Stimulated activated CD4-positive, alpha-beta T cell treated with anti-CD3 and anti-CD28 coated beads, Interleukin-1b, Interleukin-23, amount 100 ng/mL, for 1 hour (primary cell): ENCODE measurements at places on chromosomes 13 and 19.

DNA sequence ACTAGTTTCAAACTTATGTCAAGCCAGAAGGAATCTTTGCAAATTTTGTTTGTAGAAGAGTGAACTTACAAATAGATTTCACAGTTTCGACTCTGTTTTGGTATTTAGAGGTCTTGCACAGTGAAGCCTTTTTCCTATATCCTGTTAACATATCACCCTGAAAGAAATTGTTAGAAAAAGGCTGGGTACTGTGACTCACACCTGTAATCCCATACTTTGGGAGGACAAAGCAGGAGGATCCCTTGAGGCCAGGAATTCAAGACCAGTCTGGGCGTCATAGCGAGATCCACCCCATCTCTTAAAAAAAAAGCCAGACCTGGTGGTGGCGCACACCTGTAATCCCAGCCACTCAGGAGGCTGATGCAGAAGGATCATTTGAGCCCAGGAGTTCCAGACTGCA, 224.0 kb downstream of the GGACT start:
- DNase-seq = no peak

- DNase-seq = no peak
These were observed 79.2 kb downstream of the LRCH1 start for GRCh38 chr13:46632176-46632575.

GRCh38 chr13:74860789-74861188, 621.2 kb downstream of the TBC1D4 start:
- DNase-seq = no peak

GRCh38 chr19:55986487-55986886, at the start of gene NLRP5:
Gene NLRP5, plus strand, starts transcription at chr19:55986775.
- no peak for DNase-seq

GRCh38 chr19:1521636-1522035, 2.2 kb upstream of the PLK5 start:
- DNase-seq = no peak

DNA sequence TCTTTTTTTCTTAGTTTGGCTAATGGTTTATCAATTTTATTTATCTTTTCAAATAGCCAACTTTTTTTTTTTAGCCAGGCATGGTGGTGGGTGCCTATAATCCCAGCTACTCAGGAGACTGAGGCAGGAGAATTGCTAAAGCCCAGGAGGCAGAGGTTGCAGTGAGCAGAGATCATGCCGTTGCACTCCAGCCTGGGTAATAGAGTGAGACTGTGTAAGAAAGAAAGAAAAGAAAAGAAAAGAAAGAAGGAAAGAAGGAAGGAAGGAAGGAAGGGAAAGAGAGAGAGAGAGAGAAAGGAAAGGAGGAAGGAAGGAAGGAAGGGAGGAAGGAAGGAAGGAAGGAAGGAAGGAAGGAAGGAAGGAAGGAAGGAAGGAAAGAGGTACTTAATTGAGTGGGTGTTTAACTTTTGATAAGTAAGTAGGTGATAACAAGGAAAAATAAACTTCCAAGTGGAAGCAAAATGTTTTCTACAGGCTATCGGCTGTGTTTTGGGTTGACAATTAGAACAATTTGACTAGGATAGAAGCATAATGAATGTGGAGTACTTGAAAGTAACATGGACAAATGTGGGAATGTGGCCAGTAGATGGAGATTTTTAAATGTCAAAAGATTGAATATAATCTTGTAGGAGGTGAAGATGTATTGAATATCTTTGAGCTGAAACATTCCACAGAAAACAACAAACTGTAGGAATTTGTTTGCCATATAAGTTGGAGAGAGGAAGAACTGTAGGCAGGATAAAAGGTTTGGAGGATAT, 62.8 kb upstream of the MYO16 start:
- no peak for DNase-seq

GRCh38 chr13:72246396-72246795, 379.4 kb upstream of the DACH1 start:
- no peak for DNase-seq

- no peak for DNase-seq
These were observed 198.2 kb downstream of the KLF12 start for GRCh38 chr13:73935991-73936390.
